ENCODE measurements at places on chromosomes 2 and 18. TPM values are rescaled to one million over a fixed set of nuclear protein-coding genes. Genes with fewer than 3 reads are reported as not detected.

GRCh38 chr2:193542762-193543161 lies 1348.0 kb upstream of the TMEFF2 start:
- no peak for DNase-seq

DNA sequence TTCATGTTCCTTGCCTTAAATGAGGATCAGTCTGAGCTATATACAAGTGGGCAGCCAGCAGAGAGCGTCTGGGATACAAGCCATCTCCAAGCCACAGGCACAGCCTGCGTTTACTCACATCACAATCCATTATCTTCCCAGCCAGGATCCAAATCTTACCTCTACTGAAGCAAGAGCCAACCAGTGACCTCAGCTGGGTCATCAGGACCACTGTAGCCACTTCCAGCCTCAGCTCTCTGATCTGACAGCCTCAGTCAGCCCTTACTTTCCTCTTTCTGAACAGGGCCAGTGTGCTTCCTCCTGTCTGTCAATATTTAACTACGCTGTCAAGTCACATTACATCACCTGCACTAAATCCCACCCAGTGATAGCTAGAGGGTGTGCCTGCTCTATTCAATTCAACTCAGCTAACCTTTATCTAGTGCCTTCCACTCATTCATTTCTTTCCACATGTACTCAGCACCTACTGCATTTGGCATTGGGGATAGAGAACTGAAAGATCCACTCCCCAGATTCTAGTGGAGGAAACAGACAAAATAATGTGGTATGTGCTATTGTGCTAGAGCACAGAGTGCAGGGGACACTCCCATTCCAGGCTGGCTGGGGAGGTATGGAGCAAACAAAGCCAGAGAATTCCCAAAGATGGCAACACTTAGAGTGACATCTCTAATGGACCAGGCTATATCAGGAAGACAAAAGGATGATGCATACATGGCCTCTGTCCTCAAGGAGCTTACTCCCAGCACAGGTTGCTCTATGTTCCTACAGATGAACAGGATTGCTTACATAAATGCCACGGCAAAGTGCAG lies 146.5 kb downstream of the NCKAP5 start:
- no peak for DNase-seq

GRCh38 chr18:46264255-46264654 lies 160.1 kb downstream of the HAUS1 start:
- no peak for DNase-seq

- no peak for DNase-seq
Measured at GRCh38 chr2:2530334-2530733, 199.3 kb upstream of the MYT1L start.

DNA sequence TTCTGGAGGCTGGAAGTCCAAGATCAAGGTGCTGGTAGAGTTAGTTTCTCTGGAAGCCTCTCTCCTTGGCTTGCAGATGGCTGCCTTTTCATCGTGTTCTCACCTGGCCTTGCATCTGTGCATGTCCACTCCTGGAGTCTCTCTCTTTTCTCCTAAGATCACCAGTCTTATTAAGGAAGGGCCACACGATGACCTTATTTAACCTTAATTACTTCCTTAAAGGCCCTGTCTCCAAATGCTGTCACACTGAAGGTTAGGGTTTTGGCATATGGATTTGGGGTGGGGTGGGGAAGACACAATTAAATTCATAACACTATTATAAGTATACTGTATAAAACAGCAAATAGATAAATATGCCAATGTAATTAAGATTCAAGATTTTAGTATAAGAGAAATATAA lies 402.4 kb upstream of the HS6ST1 start:
- DNase-seq: no peak

DNA sequence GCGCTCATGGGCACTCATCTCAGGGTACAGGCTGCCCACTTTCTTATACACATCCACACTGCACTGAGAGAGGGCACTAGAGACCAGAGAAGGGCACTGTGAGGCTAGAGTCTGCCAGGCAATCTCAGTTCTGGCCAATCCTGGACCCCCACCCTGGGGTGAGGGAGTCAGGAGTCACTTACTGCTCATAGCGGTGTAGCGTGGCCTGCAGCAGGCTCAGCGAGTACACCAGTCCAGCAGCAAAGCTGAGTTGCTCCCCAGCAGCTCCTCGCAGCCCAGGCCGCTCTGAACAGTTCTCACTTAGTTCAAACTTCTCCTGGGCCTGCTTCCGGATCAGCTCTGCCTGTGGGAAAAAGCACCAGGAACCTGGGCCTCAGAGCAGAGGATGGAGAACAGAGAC lies 12.3 kb downstream of the DCTN1 start:
- no peak for DNase-seq

- no peak for DNase-seq
Measured at GRCh38 chr2:68366083-68366560, 1.0 kb downstream of the PLEK start.

BMP10 gene
- total RNA-seq: not detected

ERBB4 gene
- 127 TPM for total RNA-seq

RAPGEF4 gene
- total RNA-seq: 23.4 TPM

Measured in occipital lobe (tissue), 3 donors.